Hair follicle dermal papilla cell (primary cell): ENCODE measurements at places on chromosomes 1 and 21. TPM values are rescaled to one million over a fixed set of nuclear protein-coding genes. Genes with fewer than 3 reads are reported as not detected.

Gene DNAJC28
- total RNA-seq, result 1.1 and 1.5 TPM in 2 replicates

Gene S100B
- total RNA-seq, result 1.1 and 1.5 TPM in 2 replicates

Gene TMEM52
- total RNA-seq, result 0.61 and 0.65 TPM in 2 replicates

Gene METTL13
- total RNA-seq, result 16.4 and 18.0 TPM in 2 replicates

Gene EPHB2
- 0.61 and 1.1 TPM in 2 replicates for total RNA-seq

Gene IVL
- total RNA-seq, result not detected in 2 replicates

Gene FAM72C
- total RNA-seq, result 0.24 and 0.32 TPM in 2 replicates

Gene ALX3
- total RNA-seq, result 0.36 and 1.9 TPM in 2 replicates

Gene GNAT2
- total RNA-seq, result 0.16 TPM in 1 of 2 replicates, not detected in the other

Gene ABCD3
- total RNA-seq, result 31.2 and 32.8 TPM in 2 replicates

Gene TMEM82
- total RNA-seq, result not detected in 2 replicates

Gene ADIPOR1
- 102 and 109 TPM in 2 replicates for total RNA-seq

Gene FAM163A
- total RNA-seq, result not detected in 2 replicates

Gene EDARADD
- 0.49 and 0.65 TPM in 2 replicates for total RNA-seq

Gene CRYBG2
- total RNA-seq, result not detected in 2 replicates

Gene CTTNBP2NL
- 33.2 and 36.8 TPM in 2 replicates for total RNA-seq

Gene USH2A
- total RNA-seq, result under 0.01 and 0.16 TPM in 2 replicates

Gene PLA2G2D
- total RNA-seq, result not detected in 2 replicates

Gene KCNE1
- total RNA-seq, result 0.12 and 0.81 TPM in 2 replicates

Gene TARDBP
- 42.2 and 44.0 TPM in 2 replicates for total RNA-seq

Gene LCE2A
- total RNA-seq, result not detected in 2 replicates

Gene SLAMF8
- 0.24 and 0.49 TPM in 2 replicates for total RNA-seq

Gene GSTM1
- total RNA-seq, result 18.3 TPM in 1 of 2 replicates, not detected in the other

Gene SPRR3
- not detected in 2 replicates for total RNA-seq

Gene ILDR2
- not detected in 2 replicates for total RNA-seq

Gene GUCA2B
- total RNA-seq, result not detected in 2 replicates

Gene LRRC47
- total RNA-seq, result 37.6 and 38.3 TPM in 2 replicates

Gene RGS1
- not detected in 2 replicates for total RNA-seq

Gene GPR61
- total RNA-seq, result not detected in 2 replicates

Gene SZRD1
- 80.6 and 90.2 TPM in 2 replicates for total RNA-seq

Gene CASQ1
- not detected in 2 replicates for total RNA-seq

Gene DIO1
- not detected in 2 replicates for total RNA-seq

Gene NKAIN1
- total RNA-seq, result 0.24 TPM in 1 of 2 replicates, not detected in the other

Gene LENEP
- not detected in 2 replicates for total RNA-seq

Gene TYW3
- total RNA-seq, result 12.3 and 13.8 TPM in 2 replicates

Gene FCRL5
- total RNA-seq, result not detected in 2 replicates

Gene IL12RB2
- not detected in 2 replicates for total RNA-seq

Gene LCE6A
- not detected in 2 replicates for total RNA-seq

Gene GJA8
- not detected in 2 replicates for total RNA-seq

Gene LCE5A
- not detected in 2 replicates for total RNA-seq

Gene KLF17
- 0.16 TPM in 1 of 2 replicates, not detected in the other for total RNA-seq

Gene GBP4
- total RNA-seq, result 0.97 and 1.3 TPM in 2 replicates

Gene MAB21L3
- 0.32 and 0.36 TPM in 2 replicates for total RNA-seq

Gene NEK7
- 289 and 319 TPM in 2 replicates for total RNA-seq

Gene RGS4
- 8.3 and 11.3 TPM in 2 replicates for total RNA-seq

Gene RNU1-1
- under 0.01 TPM in 2 replicates for total RNA-seq

Gene TCP10L
- total RNA-seq, result under 0.01 TPM in 1 of 2 replicates, not detected in the other

Gene AADACL4
- total RNA-seq, result 0.16 TPM in 1 of 2 replicates, not detected in the other

Gene FCGR1A
- not detected in 2 replicates for total RNA-seq

Gene BRINP3
- 0.16 TPM in 1 of 2 replicates, not detected in the other for total RNA-seq

Gene OR2T27
- not detected in 2 replicates for total RNA-seq

Gene AKR7A3
- 0.85 and 1.1 TPM in 2 replicates for total RNA-seq

Gene AMY2B
- 10.3 and 10.9 TPM in 2 replicates for total RNA-seq

Gene SYF2
- total RNA-seq, result 21.3 TPM in 2 replicates

Gene ARHGEF16
- total RNA-seq, result not detected in 2 replicates

Gene NT5C1A
- not detected in 2 replicates for total RNA-seq

Gene LIN28A
- not detected in 2 replicates for total RNA-seq

Gene ENAH
- total RNA-seq, result 76.3 and 89.2 TPM in 2 replicates
